Kasumi-1 (cell line): ENCODE measurements at places on chromosomes 2 and 18.

- DNase-seq = no peak
Measured at GRCh38 chr2:172833898-172834297, 98.3 kb downstream of the RAPGEF4 start.

DNA sequence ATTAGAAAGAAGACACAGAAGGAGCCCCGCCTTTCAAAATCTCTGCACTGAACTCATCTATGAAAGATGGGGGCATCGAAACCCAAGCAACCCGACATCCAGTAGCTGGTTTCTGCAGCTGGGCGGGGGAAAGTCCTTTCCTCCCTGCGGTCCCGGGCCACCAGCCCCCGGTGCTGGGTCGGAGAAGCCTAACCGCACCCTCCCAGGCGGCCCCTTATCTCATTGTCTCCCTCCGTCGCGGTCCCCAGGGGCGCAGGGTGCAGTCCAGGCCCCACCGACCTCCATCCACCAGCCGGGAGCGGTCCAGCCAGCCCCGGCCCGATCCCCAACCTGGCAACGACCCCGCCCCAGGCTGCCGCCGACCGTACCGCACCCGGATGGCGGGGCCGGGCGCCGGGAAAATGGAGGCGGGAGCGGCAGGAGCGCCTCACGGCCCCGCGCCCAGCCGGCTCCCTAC, 452 bp downstream of the RAPH1 start:
- no peak for DNase-seq

- no peak for DNase-seq
Measured at GRCh38 chr2:157107460-157107859, 150.0 kb upstream of the GALNT5 start.

DNA sequence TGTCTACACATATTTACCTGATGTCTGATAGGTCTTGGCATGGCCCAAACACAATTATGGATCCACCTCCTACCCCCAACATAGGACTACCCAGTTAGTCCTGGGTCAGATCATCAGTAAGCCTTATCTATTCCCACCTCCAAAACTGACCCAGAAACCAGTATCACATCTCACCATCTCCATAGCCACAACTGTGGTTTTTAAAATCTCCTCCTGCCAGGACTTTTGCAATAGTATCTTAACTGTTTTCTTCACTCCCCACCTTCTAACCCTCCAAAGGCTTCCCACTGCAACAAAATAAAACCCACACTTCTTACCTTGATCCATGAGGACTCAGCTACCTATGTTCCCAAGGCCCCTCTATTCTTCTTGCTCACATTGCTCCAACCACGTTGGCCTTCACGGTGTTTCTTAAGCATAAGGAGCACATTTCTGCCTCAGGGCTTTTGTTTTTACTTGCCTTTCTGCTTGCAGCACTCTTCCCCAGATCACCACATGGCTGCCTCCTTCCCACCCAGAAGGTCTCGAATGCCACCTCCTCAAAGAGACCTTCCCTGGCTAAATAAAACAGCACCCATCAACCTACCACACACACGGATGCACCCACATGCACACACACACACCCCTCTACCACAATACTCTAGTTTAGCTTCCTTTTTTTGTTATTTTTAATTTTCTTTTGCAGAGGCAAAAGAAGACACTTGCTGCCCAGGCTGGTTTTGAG, 125.9 kb upstream of the SLC1A4 start:
- DNase-seq = peak; percentile 45

GRCh38 chr2:69571189-69571588, 72.3 kb downstream of the AAK1 start:
- no peak for DNase-seq

GRCh38 chr2:118856330-118856977, 9.0 kb upstream of the EN1 start:
- no peak for DNase-seq

GRCh38 chr2:96622544-96622943, 15.6 kb downstream of the KANSL3 start:
- no peak for DNase-seq

GRCh38 chr18:48521723-48522122, 17.1 kb upstream of the CTIF start:
- no peak for DNase-seq

- no peak for DNase-seq
Measured at GRCh38 chr2:222922019-222922800, 61.4 kb downstream of the ACSL3 start.

GRCh38 chr18:35376742-35377695, at the start of gene ZNF396:
TSS of gene ZNF396 (minus strand) at chr18:35377337. CDS start at chr18:35374292, 3,045 bp downstream.
- DNase-seq = peak; percentile 46

DNA sequence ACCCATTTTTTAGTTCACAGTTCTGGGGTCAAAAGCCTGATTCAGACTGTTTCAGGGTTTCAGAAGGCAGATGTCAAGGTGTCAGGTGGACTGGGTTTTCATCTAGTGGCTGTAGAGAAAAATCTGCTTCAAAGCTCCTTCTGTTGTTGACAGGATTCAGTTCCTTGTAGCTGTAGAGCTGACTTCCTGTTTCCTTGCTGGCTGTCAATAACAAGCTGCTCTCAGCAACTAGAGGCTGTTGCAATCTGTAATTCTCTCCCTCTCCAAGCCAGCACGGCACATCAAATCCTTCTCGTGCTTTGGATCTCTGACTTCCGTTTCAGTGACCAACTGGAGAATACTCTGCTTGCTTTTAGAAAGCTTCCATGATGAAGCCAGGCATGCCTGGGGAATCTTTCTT, 179.4 kb downstream of the DOK6 start:
- peak; percentile 51 for DNase-seq

DNA sequence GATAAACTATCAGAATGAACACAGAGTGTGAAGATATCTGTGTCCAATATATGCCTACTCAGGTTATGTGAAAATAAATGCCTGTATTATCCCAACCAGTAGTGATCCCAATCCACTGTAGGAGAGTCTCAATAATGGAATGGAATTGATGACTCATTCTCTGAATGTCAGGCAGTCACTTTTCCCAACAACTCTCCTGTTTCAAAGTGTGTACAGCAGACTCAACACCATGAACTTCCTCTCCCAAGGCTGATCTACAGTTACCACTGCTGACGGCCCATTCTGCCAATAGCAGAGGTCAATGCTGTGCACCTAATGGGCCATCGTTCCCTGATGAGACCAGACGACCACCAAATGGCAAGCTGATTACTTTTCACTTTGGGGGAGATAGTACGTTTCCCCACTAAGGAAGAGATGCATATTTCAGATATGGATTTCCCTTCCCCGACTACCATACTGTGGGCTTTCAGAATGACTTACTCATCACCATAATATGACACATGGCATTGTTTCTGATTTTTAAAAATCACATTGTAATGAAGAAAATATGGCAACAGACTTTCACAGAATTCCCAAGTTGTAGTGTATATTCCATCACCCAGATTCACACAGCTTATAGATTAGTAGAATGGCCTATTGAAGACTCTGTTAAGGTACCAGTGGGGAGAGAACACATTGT, 601.7 kb upstream of the VRK2 start:
- DNase-seq = no peak

DNA sequence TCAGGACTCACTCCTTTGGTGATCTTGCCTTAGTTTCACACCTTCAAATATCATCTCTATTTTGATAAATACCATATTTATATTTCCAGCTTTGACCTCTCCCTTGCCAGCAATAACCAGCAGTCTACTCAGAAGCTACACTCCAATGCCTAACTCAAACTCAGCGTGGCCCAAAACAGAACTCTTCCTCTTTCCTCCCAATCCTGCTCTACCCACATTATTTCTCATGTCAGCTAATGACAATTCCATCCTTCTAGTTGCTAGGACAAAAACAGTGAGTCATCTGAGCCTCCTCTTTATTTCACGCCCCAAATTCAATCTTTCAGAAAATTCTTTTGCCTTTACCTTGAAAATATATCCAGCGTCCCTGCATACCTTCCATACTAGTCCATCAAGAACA, 23.5 kb downstream of the CYRIA start:
- no peak for DNase-seq

DNA sequence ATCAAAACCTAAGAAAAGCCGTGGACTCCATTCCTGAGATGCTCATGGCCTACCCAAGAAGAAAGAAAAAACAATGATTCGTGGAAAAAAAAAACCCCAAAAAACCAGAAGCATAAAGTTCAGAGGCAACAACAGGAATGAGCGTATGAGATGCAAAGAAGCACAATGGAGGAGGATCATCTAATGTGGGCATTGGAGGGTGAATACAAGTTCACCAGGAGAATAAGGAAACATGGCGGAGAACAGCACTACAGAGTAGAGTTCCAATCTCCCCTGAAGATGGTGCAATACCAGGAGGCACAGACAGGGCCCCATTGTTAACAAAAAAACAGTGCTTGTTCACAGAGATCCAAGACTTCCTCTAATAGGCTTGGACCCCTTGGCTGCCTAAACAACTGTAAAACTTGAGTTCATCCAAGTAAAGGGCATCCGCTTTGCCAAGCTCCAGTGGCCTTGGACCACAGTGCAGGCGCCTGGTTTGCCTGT, 337.2 kb downstream of the PDE11A start:
- DNase-seq = no peak

- no peak for DNase-seq
Measured at GRCh38 chr2:78895022-78895421, 130.5 kb upstream of the REG3G start.

GRCh38 chr2:168130346-168130745, 117.0 kb downstream of the STK39 start:
- DNase-seq = no peak

GRCh38 chr2:130374587-130375290, 18.9 kb downstream of the PTPN18 start:
- no peak for DNase-seq

DNA sequence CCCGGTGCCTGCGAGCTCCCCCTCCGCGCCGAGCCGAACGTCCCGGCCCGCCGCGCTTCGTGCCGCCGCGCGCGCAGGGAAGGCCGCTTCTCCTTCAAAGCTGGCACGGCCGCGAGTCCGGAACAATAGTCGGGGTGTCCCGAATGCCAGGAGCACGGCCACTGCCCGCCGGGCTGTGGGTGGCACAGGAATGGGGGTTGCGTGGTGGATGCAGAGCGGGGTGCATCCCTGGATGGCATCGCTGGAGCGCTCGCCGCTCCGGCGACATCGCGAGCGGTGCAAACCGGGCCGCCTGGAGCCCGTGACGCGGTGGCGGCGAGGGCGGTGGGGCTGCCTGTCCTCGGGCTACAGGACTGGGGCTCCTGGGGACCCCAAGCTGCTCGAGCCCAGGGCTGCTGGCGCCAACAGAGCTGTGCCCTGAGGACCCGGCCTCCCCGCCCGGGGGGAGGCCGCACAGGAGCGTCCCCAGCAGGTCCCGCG, 1.1 kb upstream of the SATB2 start:
- no peak for DNase-seq

GRCh38 chr2:199228887-199229819, 228.6 kb downstream of the SATB2 start:
- peak; percentile 99 for DNase-seq

DNA sequence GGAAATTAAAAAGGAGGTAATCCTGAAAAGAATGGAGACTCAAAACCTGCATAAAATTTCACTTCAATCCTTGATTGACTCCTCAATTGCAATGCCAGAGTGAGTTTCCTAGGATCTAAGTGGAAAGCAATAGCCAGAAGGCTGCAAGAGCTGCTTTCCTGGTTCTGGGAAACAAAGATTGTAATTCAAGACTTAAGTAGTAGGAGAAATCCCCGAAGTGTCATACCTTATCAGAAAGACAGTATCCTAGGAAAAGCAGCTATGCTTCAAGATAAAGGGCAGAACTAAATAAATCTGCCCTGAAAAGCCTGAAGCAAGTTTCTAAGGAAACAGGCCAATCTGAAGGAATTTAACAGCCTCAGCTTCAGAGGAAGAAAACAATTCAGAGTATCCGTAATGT, 390.2 kb downstream of the DSC3 start:
- DNase-seq = no peak

DNA sequence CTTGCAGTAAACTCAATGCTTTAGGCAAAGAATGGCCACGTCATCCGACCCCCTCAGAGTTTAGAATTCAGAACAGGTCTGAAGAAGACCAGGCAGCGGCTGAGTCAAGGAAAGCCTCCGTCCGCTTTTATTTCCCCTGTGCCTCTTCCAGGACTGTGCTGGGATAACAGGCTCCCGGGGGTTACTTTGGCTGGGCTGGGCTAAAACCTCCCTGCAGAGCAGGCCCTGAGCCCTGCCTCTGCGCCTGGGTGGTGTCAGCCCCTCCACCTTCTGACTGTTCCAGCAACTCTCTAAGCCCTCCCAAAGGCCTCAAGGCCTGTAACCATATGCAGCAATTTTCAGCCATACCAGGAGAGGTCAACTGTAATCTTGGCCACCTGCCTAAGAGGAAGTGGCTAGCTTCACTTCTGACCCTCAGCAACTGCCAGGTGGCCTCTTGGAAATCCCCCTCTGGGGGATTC, 166.5 kb downstream of the RPIA start:
- no peak for DNase-seq

DNA sequence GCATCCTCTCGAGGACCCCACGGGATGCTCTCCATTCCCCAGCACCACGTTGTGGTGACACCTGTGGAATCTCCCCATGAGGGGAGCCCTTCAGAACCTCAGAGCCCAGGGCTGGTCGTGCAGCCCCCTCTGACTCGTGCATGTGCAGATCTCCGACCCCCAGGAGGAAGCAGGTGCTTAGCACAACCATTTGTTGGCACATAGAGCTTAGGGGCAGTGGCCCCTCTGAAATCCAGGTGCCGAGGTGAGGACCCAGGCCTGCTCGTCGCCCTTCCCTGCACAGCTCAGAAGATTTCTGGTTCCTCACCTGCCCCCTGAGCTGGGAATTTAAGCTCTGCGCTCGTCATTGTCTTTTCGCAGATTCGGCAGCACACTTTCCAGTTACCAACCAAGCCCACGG, 1.3 kb upstream of the OTOS start:
- DNase-seq = no peak

GRCh38 chr2:45130736-45131135, 121.5 kb upstream of the SIX2 start:
- peak; percentile 52 for DNase-seq

- peak; percentile 93 for DNase-seq
Measured at GRCh38 chr2:55175254-55176093, 56.6 kb downstream of the CLHC1 start.

DNA sequence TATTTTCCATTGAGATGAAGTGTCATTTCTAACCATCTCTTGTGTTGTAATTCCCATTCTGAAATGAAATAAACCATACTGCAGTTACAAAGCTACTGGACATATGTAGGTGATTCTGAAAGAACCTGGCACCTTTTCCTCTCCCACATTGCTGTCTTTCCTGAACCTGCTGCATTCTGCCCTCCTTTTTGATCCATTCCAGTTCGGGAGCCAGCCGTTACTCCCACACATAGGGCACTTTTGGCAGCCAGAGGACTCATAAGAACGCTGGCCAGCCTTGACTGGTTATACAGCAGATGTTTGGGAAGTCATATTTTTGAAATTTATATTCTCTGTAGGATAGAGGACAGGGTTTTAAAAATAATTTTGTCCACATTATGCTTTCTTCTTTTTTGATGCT, 369.8 kb upstream of the CDH7 start:
- no peak for DNase-seq

- DNase-seq = no peak
Measured at GRCh38 chr2:234286118-234286598, 210.7 kb downstream of the ARL4C start.

- DNase-seq = no peak
Measured at GRCh38 chr18:53486296-53486695, 738.2 kb downstream of the MBD2 start.
